NCI-H2081 (cell line): ENCODE measurements at places on chromosomes 5 and 9.

- no peak for DNase-seq
Observed at GRCh38 chr5:178363501-178364325, 131.1 kb upstream of the PHYKPL start.

DNA sequence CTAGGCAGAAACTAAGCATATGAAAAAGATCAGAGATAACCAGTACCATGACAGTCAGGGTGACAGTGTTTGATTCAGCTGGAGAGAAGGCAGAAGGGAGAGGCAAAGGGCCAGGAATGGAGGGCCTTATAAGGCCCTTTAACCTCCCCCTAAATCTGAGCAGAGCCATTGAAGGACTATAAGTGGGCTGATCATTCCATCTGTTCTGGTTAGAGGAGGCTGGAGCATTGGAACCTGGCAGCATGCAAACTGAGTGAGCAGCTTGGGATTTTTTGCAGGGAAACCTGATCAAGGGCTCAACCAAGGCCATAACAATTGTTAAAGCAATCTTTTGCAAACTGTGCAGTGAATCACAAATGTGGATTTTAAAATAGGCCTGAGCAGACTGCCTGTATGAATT lies 174.5 kb upstream of the DAP start:
- no peak for DNase-seq

GRCh38 chr5:107456281-107456715 lies 214.4 kb downstream of the EFNA5 start:
- no peak for DNase-seq

- DNase-seq: no peak
Observed at GRCh38 chr5:14507156-14507941, 74.2 kb upstream of the OTULINL start.

DNA sequence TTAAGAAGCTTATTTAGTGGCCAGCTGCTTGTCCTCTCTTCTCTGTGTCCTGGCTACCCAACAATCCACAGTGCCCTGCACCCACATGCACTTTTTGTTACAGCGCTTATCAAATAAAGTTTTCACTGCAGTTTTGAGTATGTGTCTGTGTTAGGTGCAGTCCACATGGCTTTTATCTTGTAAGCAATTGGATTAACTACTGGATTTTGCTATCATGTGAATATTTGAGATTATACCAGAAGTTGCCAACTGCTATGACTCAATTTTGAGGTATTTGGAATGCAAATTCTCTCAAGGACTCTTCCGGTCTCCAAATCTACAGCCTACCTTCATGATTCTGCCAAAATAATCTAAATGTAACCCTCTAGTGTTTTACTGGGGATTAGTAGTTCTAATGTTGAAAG lies 690.2 kb downstream of the NR2F1-AS1 start:
- no peak for DNase-seq

DNA sequence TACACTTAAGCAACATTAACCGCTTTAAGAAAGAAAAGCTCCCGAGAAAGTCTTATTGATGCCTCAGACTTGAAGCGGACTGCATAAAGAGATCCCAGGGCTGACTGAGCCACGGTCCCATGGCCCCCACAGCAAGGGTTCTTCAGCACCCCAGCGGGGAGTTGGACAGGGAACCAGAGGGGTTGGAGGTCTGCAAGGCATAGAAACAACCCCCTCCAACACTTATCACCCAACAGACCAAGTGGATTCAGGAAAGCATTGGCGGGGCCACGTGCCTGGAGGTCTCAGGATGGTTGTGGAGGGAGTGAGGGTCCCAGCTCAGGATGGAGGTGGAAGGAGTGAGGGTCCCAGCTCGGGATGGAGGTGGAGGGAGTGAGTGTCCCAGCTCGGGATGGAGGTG lies 143.7 kb upstream of the IRX2 start:
- DNase-seq: no peak

DNA sequence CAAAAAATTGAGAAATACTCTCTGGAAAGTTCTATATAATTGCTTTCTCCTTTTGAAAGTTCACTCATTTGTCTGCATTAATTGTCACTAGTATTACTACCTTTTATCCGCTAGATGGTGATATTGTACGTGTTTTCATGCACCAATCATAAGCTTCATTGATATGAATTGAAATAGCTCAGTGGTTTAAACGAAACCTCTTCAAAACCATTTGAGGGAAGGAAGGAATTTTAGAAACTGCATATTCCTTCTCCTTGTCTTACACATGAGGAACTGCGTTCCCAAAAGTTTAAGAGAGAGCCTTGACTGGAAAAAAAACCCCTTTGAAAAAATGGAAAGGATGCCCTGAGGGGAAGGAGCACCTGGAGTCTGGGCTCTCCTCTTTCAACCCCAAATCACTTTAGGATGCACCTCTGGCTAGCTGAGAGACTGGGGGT lies 98.6 kb downstream of the YTHDC2 start:
- DNase-seq: peak; percentile 18

- DNase-seq: no peak
Observed at GRCh38 chr9:134676886-134677285, 35.3 kb downstream of the COL5A1 start.

- no peak for DNase-seq
Observed at GRCh38 chr5:148335259-148335658, at the start of gene SPINK9. SPINK9 (plus strand) TSS chr5:148335559; CDS start chr5:148335614, 55 bp downstream.

- DNase-seq: peak; percentile 99
Observed at GRCh38 chr5:16736158-16736995, 119.6 kb upstream of the RETREG1 start.

DNA sequence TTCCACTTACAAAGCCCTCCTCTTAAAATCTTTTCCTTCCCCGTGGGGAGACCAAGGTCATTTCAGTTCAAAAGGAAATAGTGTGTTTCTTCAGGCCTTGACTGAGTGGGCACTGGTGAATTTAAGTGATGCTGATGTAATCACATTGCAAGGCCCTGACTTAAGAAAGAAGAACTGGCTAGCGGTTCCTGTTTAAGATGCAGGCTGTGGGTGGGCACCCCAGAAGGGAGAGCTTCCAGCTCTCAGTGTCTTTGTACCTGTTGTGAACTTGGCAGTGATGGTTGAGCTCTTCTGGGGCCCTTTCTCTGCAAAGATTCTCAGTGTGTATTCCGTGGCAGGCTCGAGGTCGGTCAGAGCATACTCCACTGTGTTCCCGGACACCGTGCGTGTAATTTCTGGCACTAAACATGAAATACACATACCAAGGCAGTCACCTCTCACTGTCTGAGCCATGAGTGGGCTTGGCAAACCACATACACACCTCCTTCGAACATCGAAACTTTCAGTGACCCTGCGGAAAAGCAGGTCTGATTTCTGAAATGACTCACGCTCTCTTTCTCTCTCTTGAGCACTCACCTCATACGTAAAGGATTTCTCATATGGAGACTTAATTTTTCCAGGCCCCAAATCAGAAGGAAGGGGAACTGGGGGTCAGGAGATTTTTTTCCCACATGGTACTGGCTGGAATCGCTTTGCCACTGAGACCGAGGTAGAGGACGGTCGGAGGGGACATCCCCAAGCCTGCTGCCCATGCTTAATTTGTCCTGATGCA lies 81.9 kb downstream of the TNC start:
- no peak for DNase-seq

DNA sequence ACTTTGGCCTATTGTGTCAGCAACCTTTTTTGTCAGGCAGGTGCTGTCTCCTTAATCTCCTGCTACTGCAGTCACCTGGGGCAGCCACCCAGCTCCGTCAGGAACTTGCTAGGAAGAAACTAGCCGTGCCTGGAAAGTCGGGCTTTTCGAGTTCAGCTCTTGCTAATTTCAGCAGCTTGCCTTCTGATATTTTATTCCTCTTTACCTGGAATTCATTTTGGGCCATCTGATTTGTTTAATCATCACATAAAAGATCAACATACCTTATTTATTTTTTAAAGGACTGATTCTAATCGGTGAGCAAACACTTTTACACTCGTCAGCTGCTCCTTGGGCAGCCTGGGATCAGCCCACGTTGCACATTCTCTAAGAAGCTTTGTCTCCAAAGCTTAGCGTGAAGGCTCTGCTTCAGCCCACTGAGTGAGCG lies 42.2 kb downstream of the PRLR start:
- no peak for DNase-seq

DNA sequence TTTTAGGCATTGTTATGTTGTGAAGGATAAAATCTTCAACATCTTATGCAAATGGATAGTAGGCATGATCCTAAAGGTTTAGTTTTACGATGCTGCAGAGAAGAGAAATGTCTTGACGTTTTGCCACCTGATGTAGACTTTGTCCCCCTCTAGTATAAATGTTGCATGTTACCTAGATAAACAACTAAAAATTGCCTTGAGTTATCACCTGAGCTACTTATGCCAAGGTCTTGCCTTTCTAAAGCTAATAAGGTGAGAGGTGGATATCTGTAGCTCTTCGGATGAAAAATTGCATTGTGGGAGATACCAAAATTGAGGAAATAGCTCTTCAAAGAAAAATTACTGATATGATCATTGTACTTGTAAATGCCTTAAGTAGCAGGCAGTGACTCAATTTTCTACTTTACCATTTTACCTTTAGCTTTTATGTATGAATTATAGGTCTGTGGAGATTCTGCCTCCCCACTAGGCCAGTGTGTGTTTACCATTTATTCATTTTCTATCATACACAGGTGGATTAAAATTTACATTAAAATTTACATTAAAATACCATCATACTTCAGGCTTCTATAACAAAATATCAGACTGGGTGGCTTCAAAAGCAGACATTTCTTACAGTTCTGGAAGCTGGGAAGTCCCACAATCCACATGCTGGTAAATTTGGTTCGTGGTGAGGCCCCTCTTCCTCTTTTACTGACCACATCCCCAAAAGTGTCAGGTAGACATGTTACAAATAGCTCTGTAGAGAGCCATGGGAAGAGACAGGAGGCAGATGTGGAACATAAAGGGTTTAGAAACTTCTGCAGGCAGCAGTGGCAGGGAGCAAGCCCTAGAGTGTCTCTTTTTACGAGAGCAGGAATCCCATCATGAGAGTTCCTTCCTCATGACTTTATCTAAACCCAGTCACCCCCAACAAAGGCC lies 100.7 kb upstream of the ERBIN start:
- DNase-seq: no peak

GRCh38 chr5:103428411-103428871 lies 134.1 kb downstream of the NUDT12 start:
- DNase-seq: peak; percentile 45

DNA sequence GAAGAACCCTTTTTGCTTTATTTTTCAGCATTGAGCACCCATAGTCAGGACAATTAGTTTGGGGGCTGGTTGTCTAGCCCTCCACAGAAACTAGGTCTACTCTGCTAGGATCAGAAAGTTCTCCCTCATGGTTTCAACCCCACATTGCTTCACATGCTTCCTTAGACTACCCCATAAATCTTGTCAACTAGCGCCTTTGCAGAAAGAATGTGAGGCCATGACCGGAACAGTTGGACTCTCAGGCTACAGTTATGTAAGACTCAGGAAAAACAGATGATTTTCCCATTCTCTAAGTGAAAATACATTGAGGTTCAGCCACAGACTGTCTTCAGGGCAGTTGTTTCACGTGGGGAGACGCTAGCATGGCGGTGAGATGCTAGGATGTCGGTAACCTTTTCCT lies 255.6 kb downstream of the NR3C1 start:
- DNase-seq: no peak

GRCh38 chr5:51273021-51273420 lies 110.2 kb upstream of the ISL1 start:
- DNase-seq: no peak

- DNase-seq: no peak
Observed at GRCh38 chr9:97759581-97760288, 62.6 kb upstream of the XPA start.
